ENCODE measurements at places on chromosomes 7 and 10.

DNA sequence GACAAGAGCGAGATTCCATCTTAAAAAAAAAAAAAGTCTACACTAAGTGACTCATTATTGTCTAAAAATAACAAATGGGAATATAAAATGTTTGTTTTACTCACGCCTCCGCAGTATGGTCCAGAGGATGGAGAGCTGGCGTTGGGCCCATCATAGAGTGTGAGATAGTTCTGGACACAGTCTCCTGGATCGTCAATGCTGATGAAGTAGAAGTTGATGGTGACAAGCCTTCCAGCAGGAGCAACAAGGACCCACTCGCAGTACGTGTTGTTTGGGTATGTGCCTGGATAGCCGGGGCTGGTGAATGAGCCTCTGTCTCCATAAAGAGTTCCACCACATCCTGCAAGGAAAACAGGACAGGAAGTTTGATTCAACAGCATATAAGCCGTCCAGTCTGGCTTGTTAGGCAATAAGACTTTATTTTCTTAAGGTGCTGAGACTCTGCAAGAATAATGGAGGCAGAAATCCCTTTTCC lies 11.5 kb upstream of the RSU1 start:
- no peak for DNase-seq

DNA sequence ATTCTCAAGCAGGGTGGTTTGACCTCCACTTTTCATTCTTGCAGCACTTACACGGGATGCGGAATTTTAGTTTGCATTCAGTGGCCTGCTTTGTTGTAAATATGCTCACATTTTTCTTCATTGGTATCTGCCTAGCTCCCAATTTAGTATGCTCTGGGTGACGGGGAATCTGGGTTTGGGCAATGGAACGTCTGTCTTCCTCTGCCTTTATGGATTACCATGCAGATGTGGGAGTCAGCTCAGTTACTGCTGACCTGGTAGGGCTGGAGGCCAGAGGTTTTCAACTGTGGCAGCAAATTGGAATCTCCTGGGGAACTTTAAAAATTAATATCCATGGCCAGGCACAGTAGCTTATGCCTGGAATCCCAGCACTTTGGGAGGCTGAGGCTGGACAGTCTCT lies 161.6 kb downstream of the CAMK1D start:
- no peak for DNase-seq

DNA sequence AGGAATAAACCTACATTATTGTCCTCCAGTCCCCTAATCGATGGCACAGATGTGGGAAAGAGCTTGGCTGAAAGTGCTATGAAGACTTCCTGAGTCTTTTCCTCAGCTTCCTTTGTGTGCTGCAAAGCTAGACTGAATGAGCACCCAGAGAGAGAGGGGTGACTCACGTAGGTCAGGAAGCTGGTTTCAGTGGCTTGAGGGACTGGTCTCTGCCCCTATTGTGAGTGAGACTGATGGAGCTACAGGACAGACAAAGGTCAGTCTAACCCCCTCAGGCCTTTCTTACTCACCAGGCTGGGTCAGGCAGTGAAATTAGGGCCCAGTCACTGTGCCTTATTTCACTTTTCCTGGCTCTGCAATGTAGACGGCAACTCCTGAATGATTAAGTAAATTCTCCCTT lies 171.1 kb upstream of the GRB10 start:
- DNase-seq = no peak

DNA sequence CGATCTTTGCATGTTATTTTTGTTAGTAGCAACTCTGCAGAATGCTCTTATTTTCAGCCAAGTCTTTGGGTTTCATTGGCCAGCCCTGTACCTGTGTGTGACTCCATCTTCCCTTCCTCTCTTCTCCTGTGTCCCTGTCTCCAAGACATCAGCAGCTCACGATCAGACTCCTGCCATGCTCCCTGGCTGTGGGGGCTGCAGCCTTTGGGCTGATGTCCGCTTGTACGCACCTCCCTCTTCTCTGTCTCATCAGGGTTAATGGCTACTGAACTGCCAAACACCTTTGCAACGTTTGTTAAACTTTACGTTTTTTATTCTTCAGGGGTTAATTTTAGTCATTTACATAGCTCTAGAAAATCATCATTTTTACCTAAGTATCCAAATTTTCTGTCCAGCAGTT lies 103.5 kb upstream of the RET start:
- DNase-seq = no peak

DNA sequence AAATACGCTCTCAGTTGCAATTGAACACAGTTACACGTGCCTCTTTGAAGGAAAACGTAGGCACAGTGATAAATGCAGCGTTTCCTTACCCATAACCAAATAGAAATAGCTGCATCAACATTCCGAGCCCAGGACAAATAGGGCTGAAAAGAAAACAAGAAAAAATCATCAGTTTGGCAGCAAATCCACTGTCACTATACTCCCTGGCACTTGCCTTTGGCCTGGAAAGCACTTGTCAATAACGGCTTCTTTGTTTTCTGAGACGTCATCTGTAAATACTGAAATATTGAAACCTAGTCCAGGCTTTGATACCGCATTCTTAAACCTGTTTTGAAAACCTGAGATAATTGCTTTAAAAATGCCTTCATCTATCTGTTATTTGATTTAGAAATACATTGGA lies 167.2 kb upstream of the AKR1E2 start:
- no peak for DNase-seq

- no peak for DNase-seq
Observed at GRCh38 chr10:114391599-114391998, 12.7 kb downstream of the AFAP1L2 start.

DNA sequence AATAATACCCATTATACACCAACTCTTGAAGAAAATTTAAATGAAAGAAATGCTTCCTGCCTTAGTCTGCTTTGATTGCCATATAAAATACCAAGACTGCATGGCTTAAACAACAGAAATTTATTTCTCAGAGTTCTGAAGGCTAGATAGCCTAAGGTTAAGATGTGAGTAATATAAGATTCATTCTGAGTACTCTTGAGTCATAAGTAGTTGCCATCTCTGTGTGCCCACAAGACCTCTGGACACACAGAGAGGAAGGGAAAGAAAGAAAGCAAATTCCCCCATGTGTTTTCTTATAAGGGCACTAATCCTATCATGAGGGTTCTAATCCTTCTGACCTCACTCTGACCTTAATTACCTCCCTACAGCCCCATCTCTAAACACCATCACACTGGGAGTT lies 201.2 kb downstream of the PTN start:
- no peak for DNase-seq

Measured in Kasumi-1 (cell line).